ENCODE measurements at places on chromosomes 16 and 17.
A peak's percentile ranks its signal among the peaks of the same experiment; 100 is the strongest.

- peaks cover 6% of the 10 kb centered on the region for H3K4me1 ChIP-seq
- H3K4me3 ChIP-seq = no peak overlapping the region
- no peaks in the 10 kb centered on the region for H3K27me3 ChIP-seq
- H3K36me3 ChIP-seq = no peaks in the 10 kb centered on the region
- no peak for DNase-seq
Observed at GRCh38 chr16:87921236-87921773, 15.0 kb downstream of the CA5A start.

- H3K4me3 ChIP-seq = no peak overlapping the region
- no peaks in the 10 kb centered on the region for H3K27me3 ChIP-seq
- peak; percentile 17 for DNase-seq
- no peaks in the 10 kb centered on the region for H3K36me3 ChIP-seq
Observed at GRCh38 chr16:12340151-12340733, 363.7 kb downstream of the SNX29 start.

- H3K4me3 ChIP-seq = no peak overlapping the region
- H3K27ac ChIP-seq = peak overlapping the region; percentile 72
Observed at GRCh38 chr16:66511602-66512271, 38.2 kb downstream of the TK2 start.

DNA sequence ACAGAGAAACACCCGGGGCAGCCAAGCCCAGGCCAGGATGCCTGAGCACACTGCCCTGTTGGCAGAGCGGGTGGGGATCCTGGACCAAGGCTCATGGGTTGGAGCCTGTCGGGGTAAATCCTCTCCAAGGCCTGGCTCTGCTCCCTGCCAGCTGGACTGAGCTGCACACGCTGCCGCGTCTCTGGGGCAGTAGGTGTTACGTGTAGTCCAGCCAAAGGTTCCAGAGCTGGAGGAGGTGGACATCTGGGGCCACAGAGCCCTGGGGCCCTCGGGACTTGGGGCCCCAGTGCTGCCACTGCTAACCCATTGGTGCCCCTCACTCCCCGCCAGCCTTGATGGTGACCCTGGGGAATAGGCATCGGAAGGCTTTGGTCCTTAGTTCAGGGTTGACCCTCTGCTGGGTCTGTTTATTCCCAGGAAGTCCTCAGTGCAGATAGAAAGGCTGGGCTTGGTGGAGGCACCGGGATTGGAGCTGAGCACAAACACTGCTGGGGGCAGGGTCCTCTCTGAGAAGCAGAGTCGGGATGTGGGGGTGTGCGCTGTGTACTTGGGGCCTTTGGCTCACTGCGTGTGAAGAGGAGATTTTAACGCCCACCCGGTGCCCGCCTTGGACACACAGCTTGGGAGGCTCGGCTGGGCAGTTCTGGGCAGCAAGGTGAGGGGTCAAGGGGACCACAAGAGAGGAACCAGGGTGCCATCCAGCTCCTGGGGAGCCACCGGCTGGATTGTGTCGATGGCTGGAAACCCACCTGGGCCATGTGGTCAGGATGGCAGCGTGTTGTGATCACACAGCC, 16.3 kb upstream of the CBX4 start:
- no peaks in the 10 kb centered on the region for H3K27me3 ChIP-seq
- DNase-seq = no peak
- no peak overlapping the region for H3K4me3 ChIP-seq

DNA sequence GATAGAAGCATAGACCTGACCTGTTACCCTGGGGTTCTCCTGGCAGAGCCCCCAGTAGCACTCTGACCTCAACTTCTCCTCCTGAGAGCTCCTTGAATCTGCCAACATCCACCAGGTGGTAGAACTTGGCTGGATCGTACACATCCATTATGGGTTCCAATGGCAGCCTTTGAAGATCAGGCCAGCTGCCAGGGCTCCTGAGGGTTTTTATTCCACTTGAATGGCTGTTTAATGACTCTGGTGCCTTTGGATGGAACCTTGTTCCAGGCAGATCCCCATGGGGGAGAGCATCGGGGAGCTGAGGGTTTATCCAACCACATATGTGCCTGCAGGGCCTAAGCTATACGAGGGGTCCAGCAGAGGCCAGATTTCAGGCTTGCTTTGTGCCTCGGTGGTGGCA, 47.1 kb upstream of the CLEC19A start:
- H3K27ac ChIP-seq = no peak overlapping the region
- no peaks in the 10 kb centered on the region for H3K4me1 ChIP-seq
- H3K27me3 ChIP-seq = no peaks in the 10 kb centered on the region
- H3K36me3 ChIP-seq = peaks cover 8% of the 10 kb centered on the region
- no peak overlapping the region for H3K4me3 ChIP-seq
- DNase-seq = no peak

DNA sequence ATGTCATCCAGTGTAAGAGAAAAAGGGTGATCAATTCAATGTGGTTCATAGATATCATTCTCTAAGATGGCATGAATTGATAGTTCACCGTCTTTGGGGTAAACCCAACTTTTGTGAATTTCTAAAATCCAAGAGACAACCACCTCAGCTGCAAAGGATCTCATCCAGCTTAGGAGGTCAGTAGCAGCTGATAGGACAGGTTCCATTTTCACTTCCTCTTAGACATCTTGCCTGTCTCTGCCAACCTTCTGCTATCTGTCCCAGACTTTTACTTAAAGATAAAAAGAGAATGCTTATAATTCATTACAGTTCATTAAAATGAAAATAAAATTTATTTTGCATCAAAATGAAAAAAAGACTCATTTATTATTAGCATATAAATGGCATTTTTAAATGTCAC, 468.2 kb downstream of the XYLT1 start:
- no peaks in the 10 kb centered on the region for H3K27me3 ChIP-seq
- H3K27ac ChIP-seq = no peak overlapping the region
- no peaks in the 10 kb centered on the region for H3K4me1 ChIP-seq
- DNase-seq = no peak
- H3K4me3 ChIP-seq = no peak overlapping the region

GRCh38 chr17:55546481-55546880, 35.2 kb upstream of the SMIM36 start:
- no peak for DNase-seq
- H3K27ac ChIP-seq = no peak overlapping the region
- H3K4me1 ChIP-seq = no peaks in the 10 kb centered on the region
- H3K4me3 ChIP-seq = no peak overlapping the region
- no peaks in the 10 kb centered on the region for H3K36me3 ChIP-seq
- H3K27me3 ChIP-seq = no peaks in the 10 kb centered on the region

DNA sequence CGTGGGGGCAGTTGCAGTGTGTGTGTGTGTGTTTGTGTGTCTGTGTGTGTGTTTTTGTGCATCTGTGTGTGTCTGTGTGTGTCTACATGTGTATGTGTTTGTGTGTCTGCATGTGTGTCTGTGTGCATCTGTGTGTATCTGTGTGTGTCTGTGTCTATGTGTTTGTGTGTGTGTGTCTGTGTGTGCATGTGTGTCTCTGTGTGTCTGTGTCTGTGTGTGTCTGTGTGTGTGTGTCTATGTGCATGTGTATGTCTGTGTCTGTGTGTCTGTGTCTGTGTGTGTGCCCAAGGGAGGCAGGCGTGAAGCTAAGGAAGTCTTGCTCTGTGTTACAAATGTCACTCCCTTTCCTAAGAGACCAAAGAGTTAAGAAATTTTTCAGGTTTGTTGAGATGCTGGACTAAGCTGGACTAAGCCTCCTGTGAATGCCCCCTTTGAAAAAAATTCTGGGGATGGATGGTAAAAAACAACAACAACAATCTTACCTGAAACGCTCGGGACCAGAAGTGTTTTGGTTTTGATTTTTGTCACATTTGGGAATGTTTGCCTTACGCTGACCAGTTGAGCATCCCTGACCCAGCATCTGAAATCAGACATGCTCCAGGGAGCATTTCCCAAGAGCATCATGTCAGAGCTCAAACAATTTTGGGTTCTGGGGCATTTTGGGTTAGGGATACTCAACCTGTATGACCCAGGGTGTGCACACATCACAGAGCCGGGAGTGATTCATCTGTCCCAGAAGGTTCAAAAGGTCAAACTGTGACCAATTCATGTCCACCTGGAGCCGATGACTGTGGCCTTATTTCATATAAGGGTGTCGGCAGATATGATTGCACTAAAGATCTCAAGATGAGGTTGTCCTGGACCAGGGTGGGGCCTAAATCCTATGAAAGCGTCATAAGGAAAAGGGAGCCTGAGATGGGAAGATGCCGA, 48.6 kb upstream of the ZNF469 start:
- H3K36me3 ChIP-seq = no peaks in the 10 kb centered on the region
- peaks cover 11% of the 10 kb centered on the region for H3K27me3 ChIP-seq
- H3K4me3 ChIP-seq = no peak overlapping the region
- DNase-seq = no peak
- H3K4me1 ChIP-seq = no peaks in the 10 kb centered on the region
- no peak overlapping the region for H3K27ac ChIP-seq

All from left lung (tissue), 14 donors.